ENCODE measurements at places on chromosomes 5 and 9. TPM values are rescaled to one million over a fixed set of nuclear protein-coding genes. Genes with fewer than 3 reads are reported as not detected.

DNA sequence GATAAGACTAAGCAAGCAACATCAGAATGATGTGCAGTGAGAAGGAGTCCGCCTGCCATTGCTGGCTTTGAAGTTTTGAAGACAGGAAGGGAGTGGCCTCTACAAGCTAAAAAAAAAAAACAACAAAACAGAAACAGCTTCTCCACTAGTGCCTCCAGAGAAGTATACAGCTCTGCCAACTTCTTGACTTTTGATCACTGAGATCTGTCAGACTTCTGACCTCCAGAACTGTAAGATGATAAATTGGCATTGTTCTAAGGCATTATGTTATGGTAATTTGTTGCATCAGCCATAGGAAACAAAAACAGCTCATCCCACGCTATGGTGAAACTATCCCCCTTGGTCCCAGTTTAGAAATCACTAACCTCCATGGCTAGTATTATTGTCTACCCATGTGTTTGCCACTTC lies 131.0 kb upstream of the VCAN start:
- no peak for DNase-seq

- DNase-seq, result no peak
Measured at GRCh38 chr5:62100201-62100600, 205.8 kb upstream of the KIF2A start.

DNA sequence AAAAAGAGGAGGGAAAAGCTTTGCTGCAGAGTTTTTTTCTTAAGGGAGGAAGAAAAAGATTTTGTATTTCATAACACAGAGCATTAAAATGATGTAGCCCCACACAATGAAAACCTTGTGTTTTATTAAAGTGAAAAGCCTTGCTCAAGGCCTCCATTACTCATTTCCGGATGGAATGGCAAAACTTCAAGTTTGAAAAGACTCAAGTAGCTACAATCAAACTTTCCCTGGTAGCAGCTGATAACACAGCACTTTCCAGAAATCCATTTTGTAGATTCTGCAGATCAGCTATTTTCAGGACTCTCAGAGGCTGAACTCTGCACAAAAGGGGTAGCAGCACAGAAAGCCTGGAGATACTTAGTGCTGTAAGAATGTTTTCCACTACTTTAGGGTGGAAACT lies 374.8 kb downstream of the NFIB start:
- no peak for DNase-seq

- no peak for DNase-seq
Measured at GRCh38 chr5:1824903-1825841, 24.0 kb downstream of the NDUFS6 start.

DNA sequence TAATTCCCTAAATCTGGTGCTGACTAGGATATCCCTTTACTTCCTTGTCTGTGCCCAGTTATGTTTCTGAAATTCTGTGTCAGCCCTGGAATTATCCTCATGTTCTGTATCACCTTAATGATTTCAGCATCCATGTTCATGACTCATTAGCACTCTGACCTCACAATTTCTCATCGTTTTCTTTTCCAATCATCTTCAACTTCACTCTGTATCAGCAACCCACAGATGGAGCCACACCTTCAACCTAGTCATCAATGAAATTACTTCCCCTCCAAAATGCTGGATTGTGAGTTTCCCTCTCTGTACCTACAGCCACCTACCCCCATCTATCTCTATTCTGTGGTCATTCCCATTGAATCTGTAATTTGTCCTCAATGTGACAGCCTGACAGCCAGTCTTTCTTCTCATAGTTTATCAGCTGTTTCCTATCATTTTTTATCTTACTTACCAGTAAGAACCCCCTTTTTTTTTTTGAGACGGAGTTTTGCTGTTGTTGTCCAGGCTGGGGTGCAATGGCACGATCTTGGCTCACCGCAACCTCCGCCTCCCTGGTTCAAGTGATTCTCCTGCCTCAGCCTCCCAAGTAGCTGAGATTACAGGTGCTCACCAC lies 3.1 kb upstream of the IL6ST start:
- no peak for DNase-seq

GRCh38 chr9:98302150-98302549 lies 46.7 kb upstream of the TBC1D2 start:
- no peak for DNase-seq

SLC6A18 gene
- not detected for total RNA-seq

INSL4 gene
- not detected for total RNA-seq

OR1Q1 gene
- not detected for total RNA-seq

AQP3 gene
- 1.1 TPM for total RNA-seq

NKD2 gene
- 8.0 TPM for total RNA-seq
